Left ventricle myocardium inferior (tissue), 1 donor: ENCODE measurements at places on chromosomes 3 and 15. TPM values are rescaled to one million over a fixed set of nuclear protein-coding genes. Genes with fewer than 3 reads are reported as not detected.

- H3K4me1 ChIP-seq = peaks cover 80% of the 10 kb centered on the region
- H3K4me3 ChIP-seq = no peak overlapping the region
- no peaks in the 10 kb centered on the region for H3K36me3 ChIP-seq
Observed at GRCh38 chr3:31575448-31575847, 42.7 kb downstream of the STT3B start.

- H3K27ac ChIP-seq = no peak overlapping the region
- peaks cover 49% of the 10 kb centered on the region for H3K4me1 ChIP-seq
- H3K4me3 ChIP-seq = no peak overlapping the region
- H3K36me3 ChIP-seq = no peaks in the 10 kb centered on the region
Observed at GRCh38 chr15:60573936-60574335, 95.0 kb upstream of the ICE2 start.

GRCh38 chr3:180175572-180175971 lies 138.8 kb upstream of the PEX5L start:
- H3K36me3 ChIP-seq = no peaks in the 10 kb centered on the region
- no peak overlapping the region for H3K4me3 ChIP-seq
- H3K27me3 ChIP-seq = no peaks in the 10 kb centered on the region
- H3K27ac ChIP-seq = no peak overlapping the region
- no peaks in the 10 kb centered on the region for H3K4me1 ChIP-seq

GRCh38 chr15:72728821-72729220 lies 42.8 kb downstream of the BBS4 start:
- DNase-seq = no peak
- H3K4me1 ChIP-seq = no peaks in the 10 kb centered on the region
- H3K4me3 ChIP-seq = no peak overlapping the region
- H3K27me3 ChIP-seq = no peaks in the 10 kb centered on the region
- peaks cover 65% of the 10 kb centered on the region for H3K36me3 ChIP-seq
- no peak overlapping the region for H3K27ac ChIP-seq

- no peaks in the 10 kb centered on the region for H3K36me3 ChIP-seq
- peaks cover 75% of the 10 kb centered on the region for H3K4me1 ChIP-seq
- peak within 1 kb of the TSS; percentile 78 for H3K4me3 ChIP-seq
- peak within 1 kb of the TSS; percentile 97 for H3K27ac ChIP-seq
- no peaks in the 10 kb centered on the region for H3K27me3 ChIP-seq
- DNase-seq = peak; percentile 80
Observed at GRCh38 chr3:64687781-64688604, at the start of gene ADAMTS9. TSS of gene ADAMTS9 (minus strand) at chr3:64688000. CDS start at chr3:64687657, 343 bp downstream.

The LYSMD2 gene
- 4.2 TPM for total RNA-seq

The ZNF502 gene
- 3.4 TPM for total RNA-seq
